ENCODE measurements at places on chromosomes 12 and 14. TPM values are rescaled to one million over a fixed set of nuclear protein-coding genes. Genes with fewer than 3 reads are reported as not detected.

MSI1 gene
- total RNA-seq, result 1.2 TPM

APOLD1 gene
- total RNA-seq, result 8.8 TPM

SCNN1A gene
- total RNA-seq, result not detected

IRAK3 gene
- 7.8 TPM for total RNA-seq

NGB gene
- not detected for total RNA-seq

NRL gene
- total RNA-seq, result 1.6 TPM

MPHOSPH9 gene
- 37.5 TPM for total RNA-seq

IGF1 gene
- total RNA-seq, result 26.5 TPM

TSPAN19 gene
- 0.04 TPM for total RNA-seq

DAO gene
- 0.09 TPM for total RNA-seq

EXOC3L4 gene
- total RNA-seq, result 0.75 TPM

ANKRD33 gene
- total RNA-seq, result 0.04 TPM

TNS2 gene
- 49.3 TPM for total RNA-seq

TAS2R7 gene
- total RNA-seq, result not detected

USP44 gene
- 3.4 TPM for total RNA-seq

SLC38A4 gene
- total RNA-seq, result 5.6 TPM

PAPLN gene
- total RNA-seq, result 0.58 TPM

PGF gene
- 30.2 TPM for total RNA-seq

SLC10A1 gene
- total RNA-seq, result not detected

EML1 gene
- 39.6 TPM for total RNA-seq

TCL1A gene
- 0.40 TPM for total RNA-seq

CBLN3 gene
- 1.2 TPM for total RNA-seq

AHNAK2 gene
- 21.6 TPM for total RNA-seq

KIF5A gene
- 0.04 TPM for total RNA-seq

LUM gene
- total RNA-seq, result 528 TPM

CLEC2A gene
- not detected for total RNA-seq

GCH1 gene
- total RNA-seq, result 2.7 TPM

KRT75 gene
- not detected for total RNA-seq

SMARCD1 gene
- total RNA-seq, result 25.1 TPM

NOVA1 gene
- 7.9 TPM for total RNA-seq

GALNT9 gene
- 0.93 TPM for total RNA-seq

CLEC4D gene
- not detected for total RNA-seq

ASCL1 gene
- total RNA-seq, result 0.04 TPM

WNT5B gene
- 38.8 TPM for total RNA-seq

ATL1 gene
- total RNA-seq, result 5.6 TPM
